Astrocyte of the spinal cord (primary cell): ENCODE measurements at places on chromosomes 11 and 22.

- no peak for DNase-seq
Observed at GRCh38 chr11:118846181-118846935, 37.3 kb upstream of the CXCR5 start.

DNA sequence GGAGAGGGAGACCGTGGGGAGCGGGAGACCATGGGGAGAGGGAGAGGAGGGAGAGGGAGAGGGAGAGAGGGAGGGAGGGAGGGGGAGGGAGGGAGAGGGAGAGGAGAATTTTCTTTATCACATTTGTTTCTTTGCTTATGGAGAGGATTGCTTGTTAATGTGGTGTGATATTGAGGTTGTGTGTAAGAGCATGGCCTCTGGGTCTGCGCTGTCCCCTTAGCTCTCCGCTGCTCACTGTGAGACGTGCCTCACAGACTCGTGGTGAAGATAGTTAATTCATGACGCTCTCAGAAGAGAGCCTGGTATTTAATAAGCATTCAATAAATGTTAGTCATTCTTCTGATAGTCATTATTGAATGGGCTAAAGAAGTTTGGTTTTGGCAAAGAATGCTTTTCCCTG, 26.2 kb downstream of the PPFIA1 start:
- DNase-seq: no peak

DNA sequence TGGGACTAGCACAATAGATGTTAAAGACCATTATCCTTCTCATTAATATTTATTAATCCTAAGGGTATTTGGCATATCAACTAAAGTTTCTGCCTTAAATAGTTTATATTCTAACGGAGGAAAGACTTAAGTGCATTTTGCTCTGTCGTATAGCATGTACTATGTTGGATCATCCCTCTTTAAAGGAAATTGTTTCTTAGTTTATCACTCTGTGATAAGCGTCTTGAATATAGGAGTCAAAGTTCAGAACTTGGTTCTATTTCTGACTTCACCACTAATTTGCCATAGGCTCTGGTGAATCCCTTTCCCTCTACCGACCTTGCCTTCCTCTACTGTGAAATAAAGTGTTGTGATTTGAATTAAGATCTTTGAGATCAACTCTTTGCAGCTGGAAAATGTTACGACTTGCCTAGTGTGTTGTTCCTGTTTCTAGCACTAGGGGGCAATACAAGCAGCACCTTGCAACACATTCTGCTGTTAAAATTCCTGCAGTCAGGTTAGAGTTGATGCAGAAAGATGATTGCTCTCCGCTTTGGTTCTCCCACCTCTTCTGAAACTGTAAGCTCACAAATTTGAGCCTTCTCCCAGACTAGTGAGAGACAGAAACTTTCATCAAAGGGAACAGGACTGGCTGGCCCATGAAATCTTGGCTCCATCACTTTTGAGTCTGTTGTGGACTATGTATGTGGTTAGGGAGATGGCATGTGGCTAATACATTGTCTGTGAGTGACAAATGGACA, 27.8 kb upstream of the ZNRF3 start:
- DNase-seq: peak; percentile 77

GRCh38 chr22:29156507-29156906, 49.2 kb upstream of the EMID1 start:
- no peak for DNase-seq

GRCh38 chr22:49400136-49400940, 427.3 kb downstream of the BRD1 start:
- DNase-seq: no peak

DNA sequence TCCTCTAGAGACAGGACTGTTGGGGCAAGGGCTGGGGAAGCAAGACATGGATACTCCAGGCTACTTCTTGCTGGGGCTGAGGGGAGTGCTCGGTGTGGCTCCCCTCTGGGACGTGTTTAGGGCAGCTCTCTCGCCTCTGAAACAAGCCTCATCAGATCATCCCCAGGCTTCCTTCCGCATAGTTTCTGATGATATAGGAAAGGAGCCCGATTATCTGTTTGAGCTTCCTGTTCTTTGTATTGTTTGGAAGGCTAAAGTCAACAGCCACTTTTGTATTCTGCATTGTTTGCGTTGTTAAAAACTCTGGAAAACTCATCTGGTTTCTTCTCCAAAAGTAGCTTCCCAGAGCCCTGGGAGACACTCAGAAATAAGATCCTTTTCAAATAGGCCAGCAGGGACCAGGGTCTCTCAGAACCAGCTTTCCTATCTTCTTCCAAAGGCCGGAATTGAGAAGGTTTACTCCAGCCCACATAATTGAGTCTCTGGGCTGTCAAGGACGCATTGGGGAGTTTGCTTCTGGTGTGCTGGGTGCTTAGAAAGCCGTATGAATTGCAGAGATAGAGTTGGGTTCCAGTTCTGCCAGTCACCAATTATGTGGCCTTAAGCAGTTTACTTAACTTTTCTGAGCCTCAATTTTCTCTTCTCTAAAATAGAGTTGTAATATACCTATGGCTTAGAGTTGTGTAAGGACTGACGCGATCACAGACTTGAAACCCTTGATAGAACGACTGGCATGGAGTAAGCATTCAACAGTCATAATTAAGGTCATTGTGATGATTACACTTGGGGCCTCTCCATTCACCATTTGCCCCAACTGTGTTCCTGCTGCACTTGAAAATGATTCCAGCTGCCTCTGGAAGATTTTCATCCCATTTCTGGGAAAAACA, 19.1 kb downstream of the CD44 start:
- no peak for DNase-seq

DNA sequence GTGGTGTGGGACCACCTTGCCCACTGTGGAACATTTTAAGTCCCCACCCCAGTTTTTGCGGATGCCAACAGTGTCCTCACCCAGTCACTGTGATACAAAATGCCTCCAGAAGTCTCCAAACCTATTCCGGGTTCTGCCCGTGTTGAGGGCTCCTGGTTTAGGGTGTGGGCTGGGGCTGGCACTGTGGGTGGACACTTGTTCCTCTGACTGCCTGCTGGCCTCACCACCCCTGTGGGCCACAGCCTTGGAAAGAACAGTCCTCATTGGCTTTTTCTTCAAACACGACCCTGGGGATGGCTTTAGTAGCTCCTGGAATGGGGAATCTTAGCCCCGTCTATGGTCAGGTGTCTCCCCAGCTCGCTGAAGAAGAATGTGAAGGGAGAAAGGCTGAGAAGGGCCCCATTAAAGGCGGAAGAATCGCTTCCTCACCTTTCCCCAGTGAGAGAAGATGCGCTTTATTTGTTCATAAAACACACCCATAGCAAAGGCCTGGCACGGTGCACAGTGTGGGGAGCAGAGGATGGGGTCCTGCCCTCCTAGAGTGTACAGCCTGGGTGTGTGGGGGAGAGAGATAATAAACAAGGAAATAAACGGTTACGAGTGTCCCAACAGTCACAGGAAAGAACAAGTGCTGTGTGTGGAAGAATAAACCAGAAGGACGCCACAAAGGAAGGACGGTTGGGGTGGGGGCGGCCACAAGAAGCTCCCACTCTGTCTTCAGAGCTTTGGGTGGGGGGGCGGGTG, 91.6 kb upstream of the SLC22A12 start:
- no peak for DNase-seq

DNA sequence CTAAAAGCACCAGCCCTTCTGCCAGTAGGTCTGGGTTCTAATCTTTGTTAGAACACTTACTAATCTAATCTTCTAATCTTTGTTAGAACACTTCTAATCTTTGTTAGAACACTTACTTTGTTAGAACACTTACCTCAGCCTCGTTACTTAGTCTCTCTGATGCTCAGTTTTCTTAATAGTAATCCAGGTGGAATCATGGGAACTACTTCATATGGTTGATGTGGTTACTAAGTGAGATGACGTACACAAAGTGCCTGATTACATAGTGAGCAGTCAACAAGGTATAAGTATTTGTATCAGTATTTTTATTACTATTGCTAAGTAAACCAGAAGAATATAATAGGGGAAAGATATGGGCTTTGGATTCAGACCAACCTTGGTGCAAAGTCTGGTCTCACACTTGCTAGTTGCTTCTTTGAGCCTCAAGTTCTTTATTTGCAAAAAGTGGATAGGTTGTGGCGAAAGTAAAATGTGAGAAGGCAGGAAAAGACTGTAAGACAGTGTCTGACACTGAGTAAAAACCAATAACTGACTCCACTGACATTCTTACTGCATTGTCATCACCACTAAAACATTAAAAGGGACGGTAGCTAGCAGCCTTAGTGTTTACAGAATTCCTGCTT, 83.7 kb downstream of the TRAF6 start:
- DNase-seq: no peak

GRCh38 chr11:126318574-126319373, 14.9 kb downstream of the DCPS start:
- DNase-seq: peak; percentile 96

- peak; percentile 35 for DNase-seq
Observed at GRCh38 chr11:11976481-11977127, 31.8 kb downstream of the DKK3 start.

- no peak for DNase-seq
Observed at GRCh38 chr11:129947474-129947873, 52.1 kb upstream of the NFRKB start.

- DNase-seq: no peak
Observed at GRCh38 chr11:119627286-119627685, 101.7 kb downstream of the NECTIN1 start.

DNA sequence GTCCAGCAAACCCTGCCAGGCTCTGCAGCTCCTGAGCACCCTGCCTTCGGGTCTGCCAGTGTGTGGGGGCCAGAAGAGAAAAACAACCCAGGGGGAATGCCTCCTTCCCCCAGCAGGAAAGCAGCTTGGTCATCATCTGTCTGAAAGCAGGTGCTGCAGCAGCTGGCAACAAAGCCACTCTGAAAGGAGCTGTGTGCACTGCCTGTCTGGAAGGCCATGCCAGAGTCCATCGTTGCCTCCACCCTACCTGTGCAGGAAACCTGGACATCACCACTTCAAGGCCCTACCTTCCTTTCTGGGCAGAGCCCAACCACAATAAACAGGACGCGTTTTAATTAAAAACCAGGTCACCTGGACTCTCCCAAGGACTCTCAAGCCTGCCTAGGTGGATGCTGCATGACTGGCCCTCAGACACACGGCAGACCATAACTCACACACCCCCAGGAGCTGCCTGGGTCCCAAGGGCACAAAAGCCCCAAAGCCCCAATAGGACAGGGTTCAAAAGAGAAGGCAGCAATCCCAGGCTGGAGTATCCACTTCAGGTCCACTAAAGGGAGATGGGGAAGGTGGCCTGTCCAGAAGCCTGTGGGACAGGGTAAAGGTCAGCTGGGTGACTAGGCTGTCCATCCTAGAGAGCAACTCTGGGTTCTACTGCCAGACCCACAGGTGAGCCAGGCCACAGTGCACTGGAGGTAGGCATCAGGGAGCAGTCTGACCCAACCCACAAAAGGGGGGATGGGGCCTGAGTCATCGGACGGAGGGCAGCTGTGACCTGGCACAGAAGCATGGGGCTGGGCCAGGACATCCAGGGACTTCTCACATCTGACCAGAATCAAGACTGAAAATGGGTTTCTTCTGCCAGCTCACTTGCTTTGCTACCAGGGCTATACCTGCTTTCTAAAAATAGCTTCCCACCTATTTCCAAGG, 6.1 kb downstream of the GNB1L start:
- DNase-seq: no peak

DNA sequence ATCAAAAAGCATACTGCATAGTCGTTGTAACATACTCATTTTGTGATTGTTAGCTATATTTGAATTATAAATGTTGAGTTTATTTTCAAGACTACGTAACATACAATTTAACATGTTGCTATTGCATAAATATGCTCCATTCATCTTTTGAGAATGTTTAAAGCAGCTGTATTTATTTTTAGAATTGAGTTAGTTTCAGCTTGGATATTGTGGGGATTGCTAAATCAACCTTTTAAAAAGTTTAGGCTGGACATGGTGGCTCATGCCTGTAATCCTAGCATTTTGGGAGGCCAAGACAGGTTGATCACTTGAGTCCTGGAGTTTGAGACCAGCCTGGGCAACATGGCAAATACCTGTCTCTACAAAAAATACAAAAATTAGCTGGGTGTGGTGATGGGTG, 288.1 kb downstream of the DYNC2H1 start:
- DNase-seq: no peak

DNA sequence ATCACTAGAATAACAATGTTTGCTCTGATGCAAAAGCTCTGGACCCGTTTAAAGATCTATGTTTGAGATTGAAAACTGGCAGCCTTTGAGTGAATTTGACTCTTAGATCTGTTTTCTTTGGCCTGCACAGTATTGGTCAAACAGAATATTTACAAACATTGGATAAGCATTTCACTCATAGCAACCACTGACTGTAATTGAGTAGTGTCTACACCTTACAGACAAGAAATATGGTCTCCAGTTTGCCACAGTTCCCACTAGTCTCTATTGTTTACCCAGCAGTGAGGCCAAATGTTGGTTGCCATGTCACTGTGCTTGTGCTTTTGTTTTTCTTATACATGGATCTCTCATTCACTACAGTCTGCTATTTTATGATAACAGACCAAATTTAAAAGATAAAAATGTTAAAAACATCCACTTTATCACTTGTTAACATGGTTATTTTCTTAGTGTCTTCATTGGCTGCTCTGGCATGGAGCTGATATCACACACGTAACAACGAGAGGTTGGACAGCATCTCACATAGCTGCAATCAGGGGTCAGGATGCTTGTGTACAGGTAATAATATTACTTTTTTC, 12.2 kb downstream of the ANKRD42 start:
- DNase-seq: no peak

GRCh38 chr11:32658639-32659406, 75.2 kb downstream of the EIF3M start:
- peak; percentile 41 for DNase-seq

GRCh38 chr11:103733889-103734288, 302.6 kb upstream of the DDI1 start:
- no peak for DNase-seq

DNA sequence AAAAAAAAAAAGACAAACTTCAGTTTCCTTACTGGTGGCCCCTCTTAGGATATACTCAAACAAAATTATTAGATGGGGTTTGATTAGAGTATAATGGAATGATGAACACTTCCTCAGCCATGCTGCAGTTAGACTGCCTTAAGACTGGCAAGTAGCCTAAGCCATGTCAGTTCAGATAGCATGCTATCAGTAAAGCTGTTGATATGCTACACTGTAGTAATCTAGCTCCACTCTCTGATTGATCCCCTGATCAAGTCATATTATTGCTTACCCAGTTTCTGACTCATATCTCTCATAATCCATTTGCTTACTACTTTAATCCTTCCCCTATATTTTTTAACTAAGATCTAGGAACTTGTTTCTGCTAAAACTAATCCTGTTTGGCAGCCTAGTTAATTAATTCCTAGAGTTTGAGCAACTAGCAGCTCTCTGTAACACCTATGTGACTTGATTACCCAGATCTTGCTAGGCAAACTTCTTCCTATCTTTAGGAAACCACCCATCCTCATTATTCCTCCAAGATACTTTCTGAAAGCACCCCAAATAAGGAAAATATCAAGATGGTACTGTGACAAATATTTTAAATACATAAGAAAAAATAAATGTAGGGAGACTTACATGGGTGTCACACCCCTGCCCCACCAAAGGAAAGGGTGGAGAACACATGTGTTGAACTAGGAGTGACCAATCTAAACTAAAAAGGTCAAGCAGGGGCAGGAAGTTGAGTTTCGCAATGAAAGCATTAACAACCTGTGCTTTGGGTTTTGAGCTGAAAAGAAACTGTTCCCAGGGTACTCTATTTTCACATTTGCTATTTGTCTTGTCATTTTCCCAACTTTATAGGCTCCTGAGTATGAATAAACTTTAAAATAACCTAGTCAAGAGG, 43.2 kb downstream of the PIK3C2A start:
- no peak for DNase-seq
